AML-193 (cell line): ENCODE measurements at places on chromosomes 5 and 9.

DNA sequence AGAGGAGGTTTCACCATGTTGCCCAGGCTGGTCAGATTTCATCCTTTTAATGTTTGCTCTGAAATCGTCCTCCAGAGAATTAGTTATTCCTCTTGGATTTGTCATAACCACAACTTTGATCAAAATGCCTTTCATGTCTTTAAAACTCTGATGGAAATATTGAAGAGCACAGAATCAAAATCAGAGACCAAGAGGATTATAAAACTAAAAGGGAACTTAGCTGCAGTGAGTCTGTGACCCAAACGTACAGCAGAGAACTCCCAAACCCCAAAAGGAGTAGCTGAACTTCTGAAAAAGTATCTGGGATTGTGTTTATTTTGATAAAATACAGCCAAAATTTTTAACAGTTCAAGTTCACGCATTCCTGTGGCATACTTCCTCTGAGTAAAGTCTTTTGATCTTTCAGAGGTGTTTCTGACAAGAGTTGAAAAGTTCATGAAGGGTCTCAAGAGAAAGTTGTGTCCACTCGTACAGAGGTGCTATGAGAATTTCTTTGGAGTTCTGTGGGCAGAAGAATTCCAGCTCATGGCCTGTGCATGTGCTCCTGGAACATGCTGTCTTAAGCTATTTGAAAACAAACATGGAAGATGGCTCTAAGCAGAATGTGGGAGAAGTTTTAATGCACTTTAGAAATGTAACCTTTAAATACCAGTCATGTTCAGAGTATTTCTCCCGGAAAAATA lies 124.0 kb downstream of the ESM1 start:
- no peak for DNase-seq

DNA sequence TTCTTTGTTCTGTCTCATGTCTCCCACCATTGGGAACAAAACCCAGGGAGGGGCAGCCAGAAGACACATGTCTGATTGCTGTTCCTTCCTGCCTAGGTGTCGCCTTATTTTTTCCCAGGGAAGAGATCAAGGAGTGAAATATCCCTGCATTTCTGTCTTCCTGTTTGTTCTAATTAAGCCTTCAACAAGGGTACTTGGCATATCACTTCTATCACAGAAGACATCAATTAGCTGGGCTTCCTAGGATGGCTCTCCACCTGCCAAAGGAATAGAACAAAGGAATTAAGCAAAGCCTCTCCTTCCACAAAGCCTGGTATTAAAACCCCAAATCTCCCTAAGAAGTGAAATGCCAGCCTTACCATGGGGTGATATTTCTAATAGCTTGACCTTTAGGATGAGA lies 299.5 kb upstream of the CD180 start:
- DNase-seq = no peak

GRCh38 chr9:133207021-133207531 lies 2.0 kb downstream of the OBP2B start:
- no peak for DNase-seq

GRCh38 chr9:33129886-33130881 lies 37.0 kb downstream of the B4GALT1 start:
- no peak for DNase-seq

- DNase-seq = no peak
These were observed 283.9 kb downstream of the SPOCK1 start for GRCh38 chr5:137215261-137215660.

- peak; percentile 45 for DNase-seq
These were observed 7.0 kb upstream of the GADD45G start for GRCh38 chr9:89597711-89598362.

- DNase-seq = no peak
These were observed 295.4 kb upstream of the RIOK2 start for GRCh38 chr5:97478483-97478882.

DNA sequence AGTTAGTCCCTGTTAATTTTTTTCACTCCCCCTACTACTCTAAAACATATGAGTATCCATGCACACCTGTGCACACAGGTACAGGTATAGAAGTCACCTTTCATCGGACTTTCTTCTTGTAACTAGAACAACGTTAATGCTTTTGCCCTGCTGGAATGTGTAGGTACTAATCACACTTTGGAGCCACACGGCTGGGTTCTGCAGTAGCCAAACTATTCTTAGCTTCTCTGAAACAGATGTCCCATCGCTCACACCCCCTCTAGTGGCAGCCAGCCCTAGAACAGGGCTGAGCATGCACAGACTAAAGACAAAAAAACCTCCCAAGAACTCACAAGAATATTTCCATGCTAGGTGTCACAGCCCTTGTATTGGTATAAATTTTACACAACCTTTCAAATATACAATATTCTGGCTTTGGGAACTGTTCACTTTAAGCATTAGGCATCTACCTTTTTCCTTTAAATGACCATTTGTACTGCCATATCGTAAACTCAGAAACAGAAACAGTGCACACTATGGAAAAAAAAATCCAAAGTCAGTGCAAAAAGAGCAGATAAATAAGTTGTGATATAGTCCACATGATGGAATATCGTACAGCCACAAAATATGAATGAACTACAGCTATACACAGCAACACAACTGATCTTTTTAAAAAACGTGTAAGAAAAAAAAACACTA lies 64.0 kb downstream of the RETREG1 start:
- peak; percentile 28 for DNase-seq

- no peak for DNase-seq
These were observed 28.2 kb downstream of the DCAF12 start for GRCh38 chr9:34098307-34098706.

DNA sequence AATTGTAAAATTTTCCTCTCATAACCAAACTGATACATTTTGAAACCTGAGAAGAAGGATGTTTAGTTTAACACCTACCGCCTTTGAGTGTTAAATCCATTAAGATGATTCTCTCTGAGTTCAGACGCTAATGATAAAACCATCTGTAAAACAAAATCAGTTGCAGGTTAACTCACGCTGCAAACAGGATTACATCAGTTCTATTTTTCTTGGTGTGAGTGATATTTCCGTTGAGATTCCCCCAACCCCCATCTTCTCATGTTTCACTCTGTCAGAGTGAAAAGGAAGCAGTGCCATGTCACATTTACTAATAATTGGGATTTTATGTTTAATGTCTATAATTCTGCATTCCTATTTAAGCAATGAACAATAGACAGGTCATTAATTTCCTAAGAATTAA lies 146.5 kb downstream of the FANCC start:
- no peak for DNase-seq

GRCh38 chr5:144368556-144368955 lies 197.9 kb downstream of the KCTD16 start:
- no peak for DNase-seq

DNA sequence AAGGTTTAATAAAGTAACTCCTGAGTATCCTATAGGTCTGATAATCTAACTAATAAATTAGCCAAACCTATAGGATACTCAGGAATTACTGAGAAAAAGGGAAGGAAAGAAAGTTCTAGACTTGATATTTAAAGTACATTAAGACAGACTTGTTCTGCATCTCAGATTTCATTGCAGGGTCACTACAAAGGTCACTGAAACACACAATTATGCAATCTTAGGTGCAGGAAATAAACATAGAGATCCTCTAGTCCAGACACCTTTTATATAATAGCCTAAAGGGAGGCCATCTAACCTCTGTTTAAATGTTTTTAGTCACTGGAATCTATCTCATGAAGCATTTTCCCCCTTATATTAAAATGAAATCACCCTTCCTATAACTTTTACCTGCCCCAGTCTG lies 1215.7 kb downstream of the MAT2B start:
- DNase-seq = no peak

- no peak for DNase-seq
These were observed 100.5 kb upstream of the SPATA31D4 start for GRCh38 chr9:81827616-81828296.

DNA sequence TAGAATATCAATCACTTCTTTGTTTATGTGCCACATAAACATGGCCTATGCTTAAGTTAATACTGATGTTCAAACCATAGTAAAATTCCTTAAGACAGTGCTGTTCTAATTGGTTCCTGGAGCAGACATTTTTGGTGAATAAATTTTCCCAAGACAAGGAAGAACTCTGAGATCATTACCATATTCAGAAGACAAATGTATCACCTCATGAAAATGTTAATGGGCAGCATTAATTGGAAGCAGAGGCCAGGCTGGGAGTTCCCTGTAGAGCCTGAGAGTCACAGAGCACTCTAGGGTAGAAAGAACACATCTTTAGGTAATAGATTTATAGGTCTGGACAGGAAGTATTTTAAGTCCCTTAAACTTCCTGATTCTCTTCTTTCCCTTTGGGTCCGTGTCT lies 240.2 kb downstream of the MAN2A1 start:
- no peak for DNase-seq

DNA sequence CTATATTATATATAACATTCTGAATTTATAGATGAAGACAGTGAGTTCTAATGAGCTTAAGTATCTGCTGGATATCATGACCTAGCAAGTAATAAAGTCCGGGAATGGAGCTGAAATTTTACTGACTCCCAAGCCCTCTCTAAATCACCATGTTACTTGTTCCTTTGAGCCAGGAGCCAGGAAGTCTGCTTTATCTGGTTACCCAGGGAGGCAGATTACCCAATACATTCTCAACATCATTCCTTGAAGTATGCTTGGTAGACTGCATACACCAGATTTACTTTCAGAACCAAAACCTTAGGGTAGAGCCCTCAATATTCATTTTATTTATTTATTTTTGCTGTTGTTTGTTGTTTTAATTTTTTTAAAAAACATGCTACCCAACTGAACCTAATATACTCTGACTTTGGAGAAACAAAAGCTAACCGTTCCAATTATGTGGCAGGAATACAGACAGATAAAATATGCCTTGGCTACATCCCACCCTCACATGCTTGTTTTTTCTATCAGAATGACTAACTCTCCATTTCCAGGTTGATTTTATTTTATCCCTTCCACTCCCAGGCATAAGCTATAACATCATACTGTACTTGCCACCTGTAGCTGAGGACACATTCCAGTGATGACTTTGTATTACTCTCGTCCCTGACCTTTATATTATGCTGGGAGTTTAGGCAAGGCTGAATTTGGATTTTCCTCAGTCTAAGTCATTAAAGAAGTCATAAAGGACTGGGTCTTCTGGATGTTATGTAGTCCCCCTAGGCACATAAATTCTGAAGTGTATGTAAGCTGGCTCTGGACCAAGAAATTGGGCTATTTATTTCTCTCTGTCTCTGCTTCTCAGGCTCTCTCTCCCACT lies 82.0 kb downstream of the YIPF5 start:
- DNase-seq = no peak

DNA sequence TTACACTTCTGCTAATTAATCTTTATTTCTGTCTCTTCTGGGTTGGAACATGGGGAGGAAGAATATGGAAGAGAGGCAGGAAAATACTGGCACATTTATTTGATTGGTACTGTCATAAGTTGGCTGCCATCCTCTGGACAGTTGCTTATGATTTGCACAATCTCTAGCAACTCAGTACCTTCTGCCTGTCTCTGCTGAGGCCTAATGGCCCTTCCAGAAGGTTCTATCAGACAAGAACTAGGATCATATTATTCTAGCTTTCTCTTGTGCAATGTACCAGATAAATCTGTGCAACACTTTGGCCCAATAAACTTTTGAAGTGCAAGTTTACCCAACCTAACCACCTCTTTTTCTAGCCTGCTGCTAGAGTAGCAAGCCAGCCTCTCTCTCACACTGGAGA lies 335.0 kb downstream of the ARRDC3 start:
- DNase-seq = no peak

- no peak for DNase-seq
These were observed 122.0 kb downstream of the PRDM9 start for GRCh38 chr5:23629396-23629795.

- DNase-seq = no peak
These were observed 209.7 kb downstream of the CAAP1 start for GRCh38 chr9:26682796-26683496.

- no peak for DNase-seq
These were observed 65.4 kb upstream of the STK32A start for GRCh38 chr5:147169399-147169798.

DNA sequence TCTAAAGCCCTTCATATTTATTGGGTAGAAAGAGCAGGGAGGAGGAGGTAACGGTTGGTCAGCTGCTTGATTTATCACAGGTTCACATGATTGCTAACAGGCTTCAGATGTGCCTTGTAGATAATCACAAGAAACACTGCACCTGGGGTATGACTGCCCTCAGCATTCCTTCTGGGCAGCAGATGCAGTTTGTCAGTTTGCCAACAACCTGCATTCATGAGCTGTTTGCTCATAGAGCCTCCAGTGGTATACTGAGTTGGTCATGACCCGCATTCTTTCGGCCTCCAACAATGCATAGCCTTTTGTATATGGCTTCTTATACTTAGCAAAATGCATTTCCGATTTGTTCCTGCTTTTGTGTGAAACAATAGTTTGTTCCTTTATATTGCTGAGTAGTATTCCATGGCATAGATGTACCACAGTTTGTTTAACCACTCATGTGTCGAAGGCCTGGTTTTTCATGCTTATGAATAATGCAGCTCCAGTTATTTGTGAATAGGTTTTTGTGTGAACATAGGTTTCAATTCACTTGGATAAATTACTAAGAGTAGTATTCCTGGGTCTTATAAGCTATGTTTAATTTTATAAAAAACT lies 83.6 kb downstream of the ARHGEF28 start:
- DNase-seq = no peak

DNA sequence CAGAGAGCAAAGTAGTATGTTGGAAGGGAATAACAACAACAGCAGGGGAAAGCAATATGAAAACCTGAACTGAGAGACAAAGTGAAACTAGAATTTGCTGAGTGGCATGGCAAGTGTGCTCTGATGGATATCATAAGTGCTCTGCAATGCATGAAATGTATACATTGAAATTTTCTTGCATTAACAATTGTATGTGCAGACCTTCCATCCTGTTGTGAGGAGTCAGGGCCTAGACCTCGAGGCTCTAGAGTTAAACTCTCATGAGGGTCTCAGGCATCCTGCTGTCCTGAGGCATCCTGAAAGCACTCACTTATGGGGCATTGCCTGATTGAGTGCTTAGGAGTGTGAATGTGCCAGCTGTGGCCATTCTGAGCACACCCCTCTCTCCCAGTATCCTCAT lies 1.1 kb downstream of the ECM2 start:
- no peak for DNase-seq

DNA sequence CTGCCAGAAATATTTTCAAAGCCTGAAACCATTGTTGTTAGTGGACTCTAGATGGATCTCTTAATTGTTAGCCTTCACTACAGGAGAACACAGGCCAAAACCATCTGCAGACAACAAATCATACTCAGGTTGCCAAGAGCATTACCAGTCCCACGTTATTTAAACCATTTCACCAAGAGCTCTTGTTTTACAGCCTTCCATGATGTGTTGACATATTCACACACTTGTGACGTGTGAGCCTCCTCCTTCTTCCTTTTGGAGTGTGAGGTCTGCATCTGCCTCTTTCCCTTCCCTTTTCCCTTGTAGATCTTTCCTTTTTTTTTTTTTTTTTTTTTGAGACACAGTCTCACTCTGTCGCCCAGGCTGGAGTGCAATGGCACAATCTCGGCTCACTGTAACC lies 279.0 kb downstream of the AUH start:
- no peak for DNase-seq

DNA sequence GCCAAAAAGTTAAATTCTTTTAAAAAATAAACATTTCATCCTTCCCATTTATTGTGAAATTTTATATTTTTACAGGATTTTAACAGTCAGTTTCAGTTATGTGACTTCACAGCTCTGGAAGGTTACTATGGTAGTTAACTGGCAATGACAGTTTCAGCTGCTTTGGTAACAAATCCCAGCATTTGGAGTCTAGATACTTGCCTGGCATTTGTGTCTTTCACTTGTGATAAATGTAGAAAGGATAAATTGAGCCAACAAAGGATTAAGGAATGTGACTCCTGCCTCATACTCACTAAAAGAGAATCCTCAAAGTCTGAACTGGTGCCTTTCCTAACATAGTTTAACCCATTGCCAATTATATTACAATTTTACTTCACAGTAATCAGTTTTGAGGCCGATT lies 315.5 kb downstream of the FER start:
- DNase-seq = no peak

GRCh38 chr5:160899735-160900134 lies 47.7 kb upstream of the ATP10B start:
- no peak for DNase-seq
